Ovary (tissue), 10 donors: ENCODE measurements at places on chromosomes 11 and 22. TPM values are rescaled to one million over a fixed set of nuclear protein-coding genes. Genes with fewer than 3 reads are reported as not detected.

DNA sequence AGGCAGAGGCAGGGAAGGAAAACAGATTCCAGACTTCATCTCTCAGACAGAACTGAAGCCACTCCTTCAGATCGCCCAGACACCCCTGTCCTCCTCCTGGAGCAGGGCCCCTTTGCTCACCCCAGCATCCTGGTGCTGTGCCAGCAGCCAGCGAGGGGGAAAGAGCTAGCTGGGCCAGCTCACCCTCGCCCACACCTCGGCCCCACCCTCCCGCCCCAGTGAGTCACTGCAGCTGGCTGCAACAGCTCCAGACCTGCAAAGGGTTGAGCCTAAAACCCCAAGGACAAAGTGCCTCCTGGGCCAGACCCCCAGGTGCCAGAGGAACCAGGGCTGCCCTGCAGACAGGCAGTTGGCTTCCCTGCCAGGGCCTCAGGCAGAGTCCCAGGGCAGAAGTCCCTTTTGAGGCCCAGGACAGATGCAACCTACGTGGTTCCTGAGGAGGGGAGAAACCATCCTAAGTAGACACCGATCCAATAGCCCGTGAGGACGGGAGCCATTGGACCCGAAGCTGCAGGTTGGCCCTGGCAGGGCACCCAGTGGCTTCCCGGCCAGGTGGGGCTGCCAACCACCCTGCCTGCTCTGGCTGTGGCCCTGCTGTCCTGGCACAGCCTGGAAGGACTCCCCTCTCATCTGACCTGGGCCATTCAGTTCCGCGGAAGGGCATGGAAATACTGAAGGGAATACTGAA is 7.2 kb downstream of the AHNAK start:
- peak; percentile 85 for DNase-seq
- H3K27me3 ChIP-seq: no peaks in the 10 kb centered on the region
- H3K27ac ChIP-seq: peak overlapping the region; percentile 32
- H3K36me3 ChIP-seq: no peaks in the 10 kb centered on the region
- H3K4me1 ChIP-seq: peaks cover 46% of the 10 kb centered on the region

- H3K4me3 ChIP-seq: no peak overlapping the region
- H3K27ac ChIP-seq: no peak overlapping the region
- DNase-seq: no peak
- no peaks in the 10 kb centered on the region for H3K36me3 ChIP-seq
- no peaks in the 10 kb centered on the region for H3K4me1 ChIP-seq
Observed at GRCh38 chr22:29824677-29825076, 13.4 kb downstream of the ASCC2 start.

- peak; percentile 77 for DNase-seq
- H3K27me3 ChIP-seq: no peaks in the 10 kb centered on the region
- peak overlapping the region; percentile 94 for H3K4me3 ChIP-seq
- H3K4me1 ChIP-seq: peaks cover 6% of the 10 kb centered on the region
Observed at GRCh38 chr22:41447435-41448188, 1.0 kb upstream of the TOB2 start.

DNA sequence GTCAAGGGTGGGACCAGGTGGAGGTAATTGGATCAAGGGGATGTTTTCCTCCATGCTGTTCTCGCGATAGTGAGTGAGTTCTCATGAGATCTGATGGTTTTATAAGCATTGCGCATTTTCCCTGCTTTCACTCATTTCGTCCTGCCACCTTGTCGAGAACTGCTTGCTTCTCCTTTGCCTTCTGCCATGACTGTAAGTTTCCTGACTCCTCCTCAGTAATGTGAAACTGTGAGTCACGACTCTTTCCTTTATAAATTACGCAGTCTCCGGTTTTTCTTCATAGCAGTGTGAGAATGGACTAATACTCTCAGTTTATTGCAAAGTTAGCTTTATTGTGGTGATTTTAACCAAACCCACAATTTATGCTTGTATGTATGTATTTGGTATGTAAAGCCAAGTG is 878.5 kb upstream of the ANO3 start:
- H3K36me3 ChIP-seq: no peaks in the 10 kb centered on the region
- no peaks in the 10 kb centered on the region for H3K27me3 ChIP-seq
- H3K4me3 ChIP-seq: no peak overlapping the region
- no peak for DNase-seq
- H3K4me1 ChIP-seq: no peaks in the 10 kb centered on the region
- H3K27ac ChIP-seq: no peak overlapping the region

DNA sequence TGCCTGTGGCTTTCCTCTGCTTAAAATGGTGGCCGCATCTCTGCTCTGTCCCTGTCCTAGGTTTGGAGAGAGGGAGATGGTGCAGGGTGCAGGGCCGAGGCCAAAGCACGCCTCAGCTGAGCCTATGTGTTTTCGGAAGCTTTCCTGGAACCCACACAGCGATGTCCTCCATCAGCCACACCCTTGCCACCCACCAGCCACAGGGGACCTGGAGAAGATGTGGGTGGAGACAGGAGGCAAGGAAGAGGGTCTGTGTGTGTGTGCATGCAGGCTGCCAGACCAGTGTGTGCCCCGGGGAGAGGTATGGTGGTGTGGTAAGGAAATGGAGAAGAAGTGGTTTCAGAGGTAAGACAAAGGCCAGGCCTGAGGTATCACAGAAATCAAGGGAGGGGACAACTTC is 155.7 kb downstream of the TBC1D22A start:
- DNase-seq: no peak
- no peak overlapping the region for H3K27ac ChIP-seq
- H3K27me3 ChIP-seq: no peaks in the 10 kb centered on the region

DNA sequence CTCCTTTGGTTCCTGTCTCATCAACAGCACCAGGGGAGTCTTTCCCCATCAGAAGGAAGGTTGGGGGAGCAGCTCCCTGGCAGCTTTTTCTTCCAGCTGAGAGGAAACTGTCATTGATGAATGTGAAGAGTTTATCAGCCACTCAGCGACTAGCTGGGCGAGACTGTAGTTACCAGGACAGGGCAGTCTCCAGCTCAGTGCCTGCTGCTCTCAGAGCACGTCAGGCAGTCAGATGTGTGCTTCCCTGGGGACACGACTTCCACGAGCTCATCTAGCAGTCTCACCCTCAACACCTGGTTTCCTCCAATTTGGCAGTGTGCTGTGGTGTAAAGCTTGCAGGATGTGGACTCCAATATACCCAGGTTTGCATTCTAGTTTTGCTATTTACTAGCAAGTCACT is 12.5 kb upstream of the C1QTNF4 start:
- H3K4me3 ChIP-seq: no peak overlapping the region
- H3K27me3 ChIP-seq: no peaks in the 10 kb centered on the region
- DNase-seq: no peak
- no peak overlapping the region for H3K27ac ChIP-seq
- no peaks in the 10 kb centered on the region for H3K36me3 ChIP-seq

DNA sequence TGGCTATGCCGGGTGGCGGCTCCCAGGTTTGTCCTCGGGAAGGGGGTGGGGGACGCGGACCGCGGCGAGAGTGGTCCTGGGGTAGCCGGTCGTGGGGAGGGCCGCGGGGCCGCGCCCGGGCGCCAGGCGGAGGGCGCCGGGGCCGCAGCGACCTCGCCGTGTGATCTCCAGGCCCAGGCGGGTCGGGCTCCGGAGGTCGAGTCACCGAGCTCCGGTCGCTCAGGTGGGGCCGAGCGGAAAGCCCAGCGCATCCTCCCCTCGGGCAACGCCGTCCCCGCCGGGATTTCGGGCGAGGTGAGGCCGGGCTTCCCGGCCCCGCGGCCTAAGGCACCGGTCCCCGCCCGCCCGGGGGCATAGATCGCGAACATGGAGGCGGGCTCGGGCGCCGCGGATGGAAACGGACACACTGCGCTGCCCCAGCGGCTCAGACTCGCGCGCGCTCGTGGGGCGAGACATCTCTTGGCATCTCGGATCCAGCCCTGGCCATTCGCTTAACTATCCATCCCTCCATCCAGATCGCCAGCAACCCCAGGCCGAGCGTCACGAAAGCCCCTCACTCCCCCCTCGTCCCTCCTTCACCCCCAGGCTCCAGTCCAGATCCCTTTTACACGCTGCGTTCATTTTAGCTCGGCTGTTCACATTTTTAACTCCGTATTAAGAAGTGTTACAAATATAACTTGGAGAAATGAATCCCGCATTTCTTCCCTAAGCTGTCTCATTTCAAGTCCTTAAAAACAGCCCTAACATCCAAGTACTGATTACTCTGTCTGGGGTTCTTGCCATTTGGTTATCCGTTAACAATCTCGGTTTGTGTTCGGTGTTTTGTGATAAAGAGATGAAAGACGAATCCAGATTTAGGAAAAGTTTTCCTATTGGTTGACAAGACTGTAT is 460 bp downstream of the ZC3H12C start:
- H3K27me3 ChIP-seq: no peaks in the 10 kb centered on the region
- peaks cover 2% of the 10 kb centered on the region for H3K4me1 ChIP-seq
- peak overlapping the region; percentile 86 for H3K4me3 ChIP-seq
- no peaks in the 10 kb centered on the region for H3K36me3 ChIP-seq

DNA sequence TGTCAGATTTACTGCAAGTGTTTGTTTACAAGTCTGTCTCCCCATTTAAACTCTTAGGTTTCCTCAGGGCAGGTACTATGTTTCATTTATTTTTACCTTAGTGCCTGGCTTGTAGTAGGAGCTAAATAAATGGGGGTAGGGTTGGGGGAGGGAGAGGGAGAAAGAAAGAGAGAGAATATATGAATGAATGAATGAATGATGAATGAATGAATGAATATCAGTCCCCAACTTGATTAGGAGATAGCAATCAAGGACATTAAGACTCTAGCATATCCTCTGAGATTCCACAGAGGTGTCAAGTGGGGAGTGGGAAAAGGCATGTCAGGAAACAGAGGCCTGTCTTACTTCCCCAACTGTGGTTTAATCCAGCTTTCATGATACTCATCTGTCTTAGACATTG is 83.2 kb downstream of the ME3 start:
- H3K27me3 ChIP-seq: no peaks in the 10 kb centered on the region
- peaks cover 7% of the 10 kb centered on the region for H3K4me1 ChIP-seq
- no peak overlapping the region for H3K27ac ChIP-seq
- no peak overlapping the region for H3K4me3 ChIP-seq
- H3K36me3 ChIP-seq: no peaks in the 10 kb centered on the region

- H3K4me3 ChIP-seq: no peak overlapping the region
- H3K36me3 ChIP-seq: no peaks in the 10 kb centered on the region
- H3K4me1 ChIP-seq: no peaks in the 10 kb centered on the region
- no peaks in the 10 kb centered on the region for H3K27me3 ChIP-seq
Observed at GRCh38 chr11:108233277-108233945, 10.5 kb downstream of the ATM start.

GRCh38 chr11:36078686-36079055 is 134.8 kb downstream of the LDLRAD3 start:
- no peak for DNase-seq
- no peaks in the 10 kb centered on the region for H3K36me3 ChIP-seq
- H3K4me3 ChIP-seq: no peak overlapping the region
- H3K27ac ChIP-seq: no peak overlapping the region
- no peaks in the 10 kb centered on the region for H3K27me3 ChIP-seq

DNA sequence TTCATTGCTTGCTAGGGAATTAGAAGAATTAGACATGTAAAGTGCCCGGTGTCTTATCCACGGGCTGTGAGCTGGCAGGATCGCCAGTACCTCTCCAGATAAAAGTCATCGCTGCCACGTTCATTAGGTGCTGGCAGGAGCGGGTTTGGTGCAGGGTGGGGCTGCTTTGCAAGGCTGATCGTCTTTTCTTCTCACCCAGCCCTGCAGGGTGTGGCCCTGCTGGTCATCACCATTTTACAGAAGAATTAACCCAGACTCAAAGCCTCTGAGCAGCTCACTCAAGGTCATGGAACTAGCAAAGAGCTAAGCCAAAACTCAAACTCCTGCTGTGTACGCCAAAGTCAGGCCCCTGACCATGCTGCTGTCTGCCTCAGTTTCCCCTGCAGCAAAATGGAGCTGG is 6.1 kb upstream of the FGF4 start:
- no peak overlapping the region for H3K4me3 ChIP-seq
- H3K4me1 ChIP-seq: no peaks in the 10 kb centered on the region
- H3K27me3 ChIP-seq: no peaks in the 10 kb centered on the region
- H3K27ac ChIP-seq: no peak overlapping the region
- no peaks in the 10 kb centered on the region for H3K36me3 ChIP-seq
- DNase-seq: no peak

DNA sequence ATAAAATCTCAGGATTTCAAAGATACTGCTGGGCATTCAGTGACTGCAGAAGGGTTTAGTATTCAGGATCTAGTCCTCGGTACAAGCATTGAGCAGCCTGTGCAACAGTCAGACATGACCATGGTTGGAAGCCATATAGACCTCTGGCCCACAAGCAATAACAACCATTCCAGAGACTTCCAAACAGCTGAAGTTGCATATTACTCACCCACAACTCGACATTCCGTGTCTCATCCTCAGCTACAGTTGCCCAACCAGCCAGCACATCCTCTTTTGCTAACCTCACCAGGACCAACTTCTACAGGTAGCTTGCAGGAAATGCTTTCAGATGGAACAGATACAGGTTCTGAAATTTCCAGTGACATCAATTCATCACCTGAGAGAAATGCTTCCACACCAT is 156.8 kb downstream of the C11orf91 start:
- H3K36me3 ChIP-seq: no peaks in the 10 kb centered on the region
- H3K4me1 ChIP-seq: no peaks in the 10 kb centered on the region
- H3K27me3 ChIP-seq: no peaks in the 10 kb centered on the region
- no peak overlapping the region for H3K27ac ChIP-seq
- DNase-seq: no peak

DNA sequence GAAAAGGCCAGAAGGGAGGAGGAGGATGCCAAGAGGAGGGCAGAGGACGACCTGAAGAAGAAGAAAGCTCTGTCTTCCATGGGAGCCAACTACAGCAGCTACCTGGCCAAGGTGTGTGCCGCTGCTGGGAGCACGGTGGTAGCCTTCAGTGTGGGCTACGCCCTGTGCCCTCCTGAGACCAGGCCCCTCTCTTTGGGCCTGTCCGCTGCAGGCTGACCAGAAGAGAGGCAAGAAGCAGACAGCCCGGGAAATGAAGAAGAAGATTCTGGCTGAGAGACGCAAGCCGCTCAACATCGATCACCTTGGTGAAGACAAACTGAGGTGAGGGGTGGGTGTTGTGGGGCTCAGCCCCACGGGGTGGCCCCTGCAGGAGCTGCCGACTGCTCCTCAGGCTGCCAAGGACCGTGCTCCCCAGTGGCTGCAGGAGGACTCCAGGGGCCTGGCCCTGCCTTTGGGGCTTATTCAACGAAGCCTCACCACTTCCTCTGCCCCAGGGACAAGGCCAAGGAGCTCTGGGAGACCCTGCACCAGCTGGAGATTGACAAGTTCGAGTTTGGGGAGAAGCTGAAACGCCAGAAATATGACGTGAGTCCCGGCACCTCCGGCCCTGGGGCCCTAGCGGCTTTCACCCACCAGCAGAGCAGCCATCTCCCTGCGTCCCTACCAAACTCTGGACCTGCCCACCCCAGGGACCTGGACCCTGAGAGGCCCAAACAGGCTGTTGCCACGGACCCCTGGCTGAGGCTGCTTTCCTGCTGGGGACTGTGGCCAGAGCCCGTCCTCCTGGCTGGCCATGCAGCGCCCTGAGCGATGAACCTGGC is 12.6 kb upstream of the MRPL23 start:
- no peaks in the 10 kb centered on the region for H3K27me3 ChIP-seq
- H3K36me3 ChIP-seq: no peaks in the 10 kb centered on the region
- H3K4me3 ChIP-seq: no peak overlapping the region
- H3K4me1 ChIP-seq: peaks cover 3% of the 10 kb centered on the region

The CCDC81 gene
- 2.0 TPM for polyA plus RNA-seq

The NRXN2 gene
- 21.5 TPM for polyA plus RNA-seq

The SYT13 gene
- not detected for polyA plus RNA-seq

The ACR gene
- polyA plus RNA-seq: 0.33 TPM

The OOSP1 gene
- polyA plus RNA-seq: not detected
